ENCODE measurements at places on chromosomes 5 and 9.

- peak; percentile 45 for DNase-seq
Measured at GRCh38 chr5:963673-964531, 44.7 kb upstream of the NKD2 start.

GRCh38 chr5:141783005-141783946, 94.9 kb downstream of the PCDH1 start:
- DNase-seq = no peak

DNA sequence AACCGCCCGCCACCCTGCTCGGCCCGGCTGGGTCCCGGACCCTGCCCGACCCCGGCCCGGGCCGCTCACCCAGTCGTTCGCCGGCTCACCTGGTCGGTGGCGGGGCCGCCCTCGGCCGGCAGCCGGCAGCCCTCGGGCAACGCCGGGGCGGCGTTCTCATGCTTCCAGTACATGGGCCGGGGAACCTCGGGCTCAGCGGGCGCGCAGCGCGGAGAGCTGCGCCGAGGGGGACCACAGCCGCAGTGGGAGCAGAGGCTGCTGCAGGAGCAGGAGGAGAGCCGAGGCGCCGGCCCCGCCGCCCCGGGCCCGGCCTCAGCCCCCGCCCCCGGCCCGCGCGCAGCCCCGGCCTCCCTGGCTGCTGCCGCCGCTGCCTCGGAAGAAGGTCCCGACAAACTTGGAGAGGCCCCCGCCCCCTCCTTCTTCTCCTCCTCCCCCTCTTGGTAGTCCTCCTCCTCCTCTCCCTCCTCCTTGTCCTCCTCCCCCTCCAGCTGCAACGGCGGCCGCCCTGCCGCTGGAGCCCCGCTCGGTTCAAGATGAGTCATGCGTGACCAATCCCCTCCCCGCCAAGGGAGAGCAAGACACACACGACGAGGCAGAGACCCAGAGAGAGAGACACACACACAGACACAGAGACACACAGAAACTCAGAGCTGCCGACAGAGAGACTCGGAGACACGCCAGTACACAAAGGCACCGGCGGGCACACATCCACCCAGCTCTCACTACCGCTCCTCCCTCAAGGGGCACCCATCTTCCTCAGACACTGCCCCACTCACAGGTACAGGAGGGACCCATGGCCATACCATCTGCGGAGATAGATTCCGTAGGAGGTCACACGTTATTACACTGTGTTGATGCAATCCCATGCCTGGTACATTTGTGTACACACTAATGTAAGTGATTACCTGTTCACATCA, at the start of gene LHX6:
TSS of gene LHX6 (minus strand) at position 390 of the 917 bp plus-strand sequence. CDS start at position 173, 217 bp downstream.
- no peak for DNase-seq

DNA sequence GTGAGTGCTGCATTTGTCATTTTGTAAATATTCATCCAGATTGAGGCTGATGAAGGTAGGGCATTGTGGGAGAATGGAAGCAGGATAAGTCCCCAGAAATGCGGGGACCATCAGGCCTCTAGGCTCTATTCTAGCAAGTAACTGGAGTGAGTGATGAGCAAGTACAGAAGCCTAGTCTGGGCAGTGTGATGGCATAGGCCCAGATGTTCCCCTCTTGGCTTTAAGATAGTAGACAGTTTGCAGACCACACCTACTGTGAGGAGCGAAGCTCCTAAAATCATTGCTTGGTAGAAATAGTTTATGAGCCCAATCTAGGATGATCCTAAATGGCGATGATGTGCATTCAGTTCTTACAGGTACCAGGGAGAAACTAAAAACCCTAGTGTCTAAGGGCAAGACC, 24.3 kb downstream of the NDFIP1 start:
- DNase-seq = no peak

DNA sequence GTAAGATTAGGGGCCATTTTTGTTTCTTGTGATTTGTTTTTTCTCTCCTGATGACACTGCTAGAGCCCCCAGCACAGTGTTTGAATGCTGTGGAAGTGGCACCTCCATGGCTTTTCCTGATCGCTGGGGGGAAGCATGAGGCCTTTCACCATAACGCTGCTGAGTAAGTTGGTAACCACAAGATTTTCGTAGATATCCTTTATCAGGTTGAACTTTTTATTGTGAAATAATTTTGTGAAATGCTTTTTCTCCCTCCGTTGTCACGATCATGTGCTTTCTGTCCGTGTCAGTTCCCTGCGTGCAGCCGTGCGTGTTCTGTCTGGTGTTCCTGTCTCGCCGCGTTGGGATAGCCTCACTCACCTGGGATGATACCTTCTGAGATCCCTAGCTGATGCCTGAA, 59.4 kb downstream of the EHMT1 start:
- DNase-seq = no peak

- peak; percentile 36 for DNase-seq
Measured at GRCh38 chr9:89523948-89524347, 26.0 kb upstream of the SEMA4D start.

DNA sequence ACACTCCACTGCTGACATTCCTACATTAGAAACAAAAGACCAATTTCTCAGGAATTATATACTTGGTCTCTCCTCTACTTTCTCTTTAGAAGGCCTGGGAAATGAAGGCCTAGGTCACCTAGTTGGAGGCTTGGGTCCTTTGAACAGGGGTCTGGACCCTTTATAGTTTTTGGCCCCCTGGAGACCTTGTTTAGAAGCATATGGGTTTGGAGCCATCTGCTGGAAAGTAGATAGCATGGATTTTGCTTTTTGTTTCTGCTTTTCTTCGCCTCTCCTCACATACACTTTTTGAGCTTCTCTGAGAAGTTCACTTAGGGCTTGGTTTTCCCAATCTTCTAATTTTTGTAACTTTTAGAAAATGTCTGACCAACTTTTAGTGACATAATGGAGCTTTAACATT, 67.1 kb upstream of the CDK20 start:
- no peak for DNase-seq

DNA sequence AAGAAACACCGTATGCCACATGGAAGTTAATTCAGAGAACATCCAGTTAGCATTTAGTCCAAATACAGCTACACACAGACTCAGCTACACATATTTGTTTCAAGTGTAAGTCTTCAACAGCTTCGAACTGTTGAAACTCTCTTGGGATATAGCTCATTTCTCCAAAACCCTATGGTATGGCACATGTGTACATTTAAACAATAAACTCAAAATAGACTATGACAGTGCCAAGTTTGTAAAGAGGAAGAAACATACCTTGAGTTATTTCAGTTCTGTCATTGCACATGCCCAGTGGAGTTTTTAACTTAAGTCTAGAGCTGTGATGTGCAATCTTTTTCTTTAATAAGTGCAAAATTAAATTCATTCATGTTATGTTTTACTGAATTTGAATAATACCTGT, 155.1 kb upstream of the RAI14 start:
- no peak for DNase-seq

DNA sequence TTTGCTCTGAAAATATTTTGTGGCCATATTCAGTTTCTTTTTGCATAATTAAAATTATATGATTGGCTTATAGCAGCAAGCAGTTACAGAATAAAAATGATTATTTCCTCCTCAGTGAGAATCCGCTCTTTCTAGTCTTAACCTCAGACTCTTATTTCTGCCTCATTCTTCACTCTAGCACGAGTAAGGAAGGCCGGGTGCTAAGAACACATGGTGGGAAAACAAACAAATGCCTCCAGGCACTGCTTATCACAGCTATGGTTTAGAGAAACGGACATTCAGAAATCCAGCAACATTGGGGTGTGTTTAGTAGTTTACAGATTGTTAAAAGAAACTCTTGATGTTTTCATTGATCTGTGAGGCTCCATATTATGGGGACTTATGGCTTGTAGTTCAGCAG, 168.7 kb downstream of the KDM4C start:
- no peak for DNase-seq

DNA sequence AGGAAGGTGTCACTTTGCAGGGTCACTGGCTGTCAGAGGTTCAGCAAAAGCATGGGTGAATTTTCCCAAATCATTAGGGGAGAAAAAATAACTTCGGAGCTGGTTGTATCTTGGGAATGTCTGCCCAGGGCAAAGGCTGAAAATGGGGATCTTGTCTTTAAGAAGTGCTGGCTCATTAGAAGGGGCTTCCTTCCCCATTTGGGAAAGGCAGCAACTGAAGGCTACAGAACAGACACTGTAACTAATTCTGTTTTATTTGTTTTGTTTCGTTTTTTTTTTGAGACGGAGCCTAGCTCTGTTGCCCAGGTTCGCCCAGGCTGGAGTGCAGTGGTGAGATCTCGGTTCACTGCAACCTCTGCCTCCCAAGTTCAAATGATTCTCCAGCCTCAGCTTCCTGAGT, 70.3 kb upstream of the PCA3 start:
- no peak for DNase-seq

DNA sequence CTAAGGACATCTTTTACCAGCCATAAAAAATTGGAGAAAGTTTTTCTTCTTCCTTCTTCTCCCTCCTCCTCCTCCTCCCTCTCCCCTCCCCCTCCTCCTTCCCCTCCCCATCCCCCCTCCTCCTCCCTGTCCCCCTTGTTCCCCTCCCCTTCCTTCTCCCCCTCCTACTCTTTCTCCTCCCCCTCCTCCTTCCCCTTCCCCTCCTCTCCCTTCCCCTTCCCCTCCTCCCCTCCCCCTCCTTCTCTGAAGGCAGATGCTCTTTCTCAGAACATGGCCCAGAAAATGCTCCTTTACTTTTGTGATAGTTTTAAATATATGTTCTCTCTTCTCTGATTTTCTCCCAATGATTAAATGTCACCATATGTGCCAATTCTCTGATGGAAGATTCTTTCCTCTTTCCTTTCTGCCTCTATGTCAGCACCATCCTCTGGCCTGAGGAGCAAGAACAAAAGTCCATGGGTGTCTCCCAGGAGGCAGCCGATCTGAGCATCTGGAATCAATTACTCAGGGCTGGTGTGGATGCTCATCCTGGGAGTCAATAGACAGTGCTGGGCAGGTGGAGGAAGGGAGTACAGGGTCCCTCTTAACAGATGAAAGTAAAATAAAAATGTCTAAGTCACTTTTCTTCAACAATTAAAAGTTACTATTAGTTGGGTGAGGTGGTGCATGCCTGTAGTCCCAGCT, 63.0 kb upstream of the GNA14 start:
- no peak for DNase-seq

DNA sequence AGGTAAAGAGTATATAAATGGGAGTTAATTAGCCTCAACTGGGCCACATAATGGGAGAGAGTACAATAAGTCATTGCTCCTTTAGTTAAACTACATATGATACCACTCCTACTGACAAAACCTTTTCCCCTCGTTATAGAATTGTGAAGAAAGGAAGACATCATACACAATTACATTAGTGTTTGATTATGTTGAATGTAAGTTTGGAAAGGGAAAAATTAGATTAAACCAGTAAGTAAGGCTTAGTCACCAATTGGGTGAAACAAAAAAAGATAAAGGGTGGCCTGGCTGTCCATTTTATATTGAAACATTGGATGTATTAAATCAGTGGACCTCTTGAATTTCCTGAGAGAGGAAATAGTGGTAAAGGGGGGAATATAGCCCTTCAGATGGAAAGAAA, 464.3 kb upstream of the PAPPA start:
- no peak for DNase-seq

DNA sequence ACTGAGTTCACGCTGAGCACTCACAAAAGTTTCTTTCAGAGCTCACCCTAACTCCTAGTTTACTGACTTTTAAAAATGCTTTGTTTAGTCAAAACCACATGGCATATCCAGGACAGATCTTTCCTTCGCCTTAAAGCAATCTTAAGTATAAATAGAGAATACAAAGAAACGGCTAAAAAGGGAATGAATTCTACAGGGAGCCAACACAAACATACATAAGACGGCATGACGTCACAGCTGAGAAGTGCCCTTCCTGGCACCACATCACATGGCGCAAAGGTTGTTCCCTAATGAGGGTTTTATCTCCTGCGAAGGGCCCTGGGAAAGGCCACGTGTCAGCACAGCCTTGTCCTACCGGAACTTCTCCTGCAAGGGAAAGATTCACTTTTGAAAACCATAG, 141.3 kb downstream of the IRX1 start:
- no peak for DNase-seq

GRCh38 chr5:139655727-139656271, 7.7 kb downstream of the CXXC5 start:
- no peak for DNase-seq

- DNase-seq = no peak
Measured at GRCh38 chr5:139772089-139772791, 23.4 kb upstream of the PSD2 start.

DNA sequence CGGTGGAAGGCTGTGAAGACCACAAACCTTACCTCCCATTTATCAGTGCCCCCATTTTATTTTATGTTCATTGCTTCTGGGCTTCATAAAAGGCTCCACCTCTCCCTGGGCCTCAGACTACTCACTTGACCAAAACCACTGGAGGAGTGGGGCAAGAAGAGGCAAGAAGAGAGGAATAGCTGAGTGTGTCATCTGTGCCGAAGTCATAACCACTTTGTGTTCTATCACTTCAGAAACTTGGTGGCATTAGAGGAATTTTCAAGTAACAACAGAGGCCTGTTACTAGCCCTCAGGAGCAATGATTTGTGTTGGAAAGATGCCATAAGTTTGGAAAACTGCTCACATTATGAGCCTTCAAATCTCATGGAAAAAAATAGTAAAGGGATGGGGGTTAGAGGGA, 88.7 kb upstream of the PIK3R1 start:
- DNase-seq = no peak

DNA sequence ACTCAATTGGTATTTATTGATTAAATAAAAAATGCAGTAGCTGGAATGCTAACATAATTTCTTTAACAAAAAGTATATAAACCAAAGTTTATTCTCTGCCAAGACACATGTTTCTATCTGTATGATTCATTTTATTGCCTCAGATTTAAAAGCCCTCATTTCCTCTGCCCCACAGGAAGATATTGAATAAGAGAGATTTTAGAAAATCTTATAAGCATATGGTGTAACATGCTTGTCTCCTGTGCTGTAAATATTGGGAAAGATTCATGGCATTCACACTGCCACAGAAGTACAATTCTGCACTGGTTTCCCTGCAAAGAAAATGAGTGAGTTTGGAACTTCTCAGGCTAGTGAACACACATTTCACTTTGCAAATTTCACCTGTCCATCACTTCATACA, 134.9 kb upstream of the FBXL7 start:
- no peak for DNase-seq

DNA sequence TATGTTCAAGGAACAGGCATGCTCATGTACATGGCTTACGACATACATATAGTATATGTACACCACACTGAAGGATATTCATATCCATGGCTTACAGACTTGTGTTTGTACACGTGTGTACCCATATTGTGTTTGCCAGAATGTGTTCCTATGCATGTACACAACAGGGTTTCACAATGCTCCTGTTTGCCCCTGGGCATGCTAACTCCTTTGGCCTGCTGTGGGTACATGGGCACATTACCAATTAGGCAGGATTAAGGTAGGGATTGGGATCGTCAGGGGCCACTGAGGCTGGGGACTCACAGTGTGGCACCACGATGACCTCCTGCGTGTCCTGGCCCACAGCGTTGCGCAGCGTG, 26.2 kb downstream of the PDGFRB start:
- no peak for DNase-seq

- DNase-seq = no peak
Measured at GRCh38 chr9:114309096-114309495, 13.8 kb upstream of the ORM1 start.

DNA sequence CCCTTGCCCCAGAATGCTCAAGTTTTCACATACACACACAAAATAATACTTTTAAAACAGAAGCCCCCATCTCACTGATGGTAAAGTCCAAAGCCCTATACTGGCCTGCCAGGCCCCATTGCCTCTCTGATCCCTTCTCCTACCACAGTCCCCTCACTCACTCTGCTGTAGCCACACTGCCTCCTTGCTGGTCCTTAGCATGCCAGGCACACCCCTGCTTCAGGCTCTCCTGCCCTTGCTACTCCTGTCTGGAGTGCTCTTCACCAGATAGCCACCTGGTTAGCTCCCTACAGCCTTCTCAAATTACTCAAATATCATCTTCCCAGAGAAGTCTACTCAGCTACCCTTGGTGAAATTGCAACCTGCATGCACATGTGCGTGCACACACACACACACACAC, 177.5 kb downstream of the C5orf15 start:
- DNase-seq = no peak
